GM13977 (cell line): ENCODE measurements at places on chromosomes 16 and 17.
A peak's percentile ranks its signal among the peaks of the same experiment; 100 is the strongest.

DNA sequence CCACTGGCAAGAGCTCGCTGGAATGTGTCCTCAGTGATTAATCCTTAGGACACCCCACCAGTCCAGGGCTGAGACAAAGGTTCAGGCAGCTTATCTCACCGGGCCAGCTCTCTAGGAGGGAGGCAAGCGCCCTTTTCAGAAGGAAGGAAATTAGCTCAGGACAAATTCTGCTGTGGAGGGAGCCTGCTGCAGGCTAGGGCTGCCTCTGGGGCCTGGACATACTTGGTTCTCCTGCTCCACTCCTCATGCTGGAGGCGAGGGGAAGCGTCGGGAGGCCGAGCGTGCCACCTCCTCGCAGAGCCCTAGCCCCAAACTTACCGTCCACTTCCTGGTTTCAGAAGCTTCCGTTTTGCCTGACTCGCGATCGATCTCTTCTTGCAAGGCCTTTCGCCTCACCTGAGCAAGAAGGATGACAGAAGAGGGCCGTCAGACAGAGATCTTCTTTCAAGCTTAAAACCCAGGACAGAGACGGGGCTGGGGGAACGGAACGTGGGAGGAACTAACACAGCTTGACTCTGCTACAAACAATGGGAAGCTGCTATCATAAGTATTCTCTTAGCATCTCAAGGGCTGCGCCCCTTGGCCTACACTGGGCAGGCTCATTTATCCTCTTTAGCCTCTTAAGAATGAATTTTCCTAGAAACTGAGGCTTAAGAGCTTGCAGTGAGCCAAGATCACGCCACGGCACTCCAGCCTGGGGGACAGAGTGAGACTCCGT lies 7.7 kb downstream of the KNOP1 start:
- no peak for DNase-seq

- peak; percentile 86 for DNase-seq
Measured at GRCh38 chr17:82031303-82031884, at the start of gene RAC3. RAC3 (plus strand) TSS chr17:82031678; CDS start chr17:82031762, 84 bp downstream.

GRCh38 chr16:54630284-54630967 lies 300.2 kb upstream of the IRX5 start:
- no peak for DNase-seq

- DNase-seq, result no peak
Measured at GRCh38 chr17:7706631-7707354, 1.8 kb downstream of the EFNB3 start.

GRCh38 chr17:83073389-83074063 lies 5.9 kb upstream of the METRNL start:
- no peak for DNase-seq

GRCh38 chr16:8614435-8615029 lies 7.0 kb upstream of the METTL22 start:
- no peak for DNase-seq

- no peak for DNase-seq
Measured at GRCh38 chr16:84735849-84736586, 36.2 kb downstream of the USP10 start.

- no peak for DNase-seq
Measured at GRCh38 chr17:1733759-1734158, 8.9 kb upstream of the SERPINF2 start.

DNA sequence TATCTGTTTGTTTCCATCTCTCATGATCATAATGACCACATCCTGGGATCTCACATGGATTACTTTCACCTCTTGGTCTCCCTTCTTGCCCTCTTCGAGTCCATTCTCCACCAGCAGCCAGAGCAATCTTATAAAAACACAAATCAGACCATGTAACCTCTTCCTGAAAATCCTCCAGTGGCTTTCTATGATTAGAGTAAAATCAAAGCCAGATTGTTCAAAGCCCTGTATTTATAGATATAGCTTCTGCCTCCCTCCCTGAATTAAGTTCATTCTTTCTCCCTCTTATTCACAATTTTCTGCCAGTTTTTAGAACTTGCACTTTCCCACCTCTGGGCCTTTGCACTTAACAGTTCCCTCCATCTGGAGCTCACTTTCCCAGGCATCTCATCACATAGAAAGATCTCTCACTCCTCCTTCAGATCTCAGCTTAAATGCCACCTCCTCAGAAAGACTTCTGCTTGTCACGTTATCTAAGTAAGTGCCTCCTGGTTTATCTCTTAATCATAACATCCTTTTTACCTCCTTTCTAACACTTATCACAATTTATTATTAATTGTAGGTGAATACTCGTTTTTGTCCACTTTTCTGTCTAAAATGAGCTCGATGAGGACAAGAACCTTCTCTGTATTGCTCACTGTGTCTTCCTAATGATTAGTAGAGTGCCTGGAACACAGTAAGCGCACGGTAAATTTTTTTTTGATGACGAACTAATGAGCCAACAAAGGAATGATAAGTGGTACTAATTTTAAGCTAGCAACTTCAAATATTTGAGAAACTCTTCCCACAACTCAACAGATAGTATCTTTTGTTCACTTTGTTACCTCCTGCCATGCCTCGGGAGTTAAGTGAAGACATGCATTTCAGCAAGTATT lies 80.5 kb downstream of the CYB561 start:
- no peak for DNase-seq

- DNase-seq, result no peak
Measured at GRCh38 chr17:17926840-17927449, 45.3 kb downstream of the TOM1L2 start.

- DNase-seq, result no peak
Measured at GRCh38 chr17:74212209-74212912, 1.0 kb upstream of the TTYH2 start.

DNA sequence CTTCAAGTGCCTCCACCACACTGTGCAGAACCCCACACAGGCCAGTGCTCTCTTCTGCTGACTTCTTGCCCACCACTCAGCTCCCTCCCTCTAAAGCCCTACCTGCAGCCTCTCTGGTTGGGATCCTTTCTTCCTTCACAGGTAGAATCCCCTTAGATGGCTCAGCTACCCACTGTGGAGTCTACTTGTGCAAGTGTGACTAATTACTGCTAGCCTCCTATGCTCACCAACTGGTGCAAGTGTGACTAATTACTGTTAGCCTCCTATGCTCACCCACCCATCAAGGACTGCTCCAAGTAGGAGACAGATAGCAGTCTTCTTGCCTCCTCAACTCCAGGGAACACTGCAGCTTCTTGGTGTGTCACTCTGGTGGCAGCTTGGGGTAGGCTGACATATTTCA lies 43.6 kb downstream of the TEX14 start:
- no peak for DNase-seq

DNA sequence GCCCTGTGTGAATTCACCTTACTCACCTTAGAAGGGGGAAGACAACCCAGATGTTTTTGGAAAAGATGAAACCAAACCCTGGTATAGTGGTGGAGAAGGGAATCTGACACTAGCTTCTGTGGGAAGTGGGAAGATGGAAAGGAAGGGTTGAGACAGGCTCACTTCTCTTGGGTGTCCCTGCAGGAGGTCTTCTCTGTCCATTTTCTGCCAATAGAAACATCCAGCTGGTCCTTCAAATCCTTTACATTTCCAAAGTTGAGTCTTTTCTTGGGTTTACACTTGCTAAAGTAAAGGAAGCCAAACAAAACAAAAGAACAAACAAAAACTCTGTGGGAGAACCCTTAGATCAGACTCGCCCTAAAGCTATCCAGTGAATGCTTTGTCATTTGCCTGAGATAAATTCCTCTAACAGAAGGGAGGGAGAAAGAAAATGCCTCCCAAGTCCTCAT lies 10.2 kb downstream of the HOXB1 start:
- DNase-seq, result no peak

- no peak for DNase-seq
Measured at GRCh38 chr17:73158133-73158532, 6.7 kb upstream of the SSTR2 start.

- DNase-seq, result no peak
Measured at GRCh38 chr16:83939266-83939855, 13.7 kb upstream of the OSGIN1 start.

- no peak for DNase-seq
Measured at GRCh38 chr17:34337701-34338100, 18.5 kb downstream of the CCL8 start.

DNA sequence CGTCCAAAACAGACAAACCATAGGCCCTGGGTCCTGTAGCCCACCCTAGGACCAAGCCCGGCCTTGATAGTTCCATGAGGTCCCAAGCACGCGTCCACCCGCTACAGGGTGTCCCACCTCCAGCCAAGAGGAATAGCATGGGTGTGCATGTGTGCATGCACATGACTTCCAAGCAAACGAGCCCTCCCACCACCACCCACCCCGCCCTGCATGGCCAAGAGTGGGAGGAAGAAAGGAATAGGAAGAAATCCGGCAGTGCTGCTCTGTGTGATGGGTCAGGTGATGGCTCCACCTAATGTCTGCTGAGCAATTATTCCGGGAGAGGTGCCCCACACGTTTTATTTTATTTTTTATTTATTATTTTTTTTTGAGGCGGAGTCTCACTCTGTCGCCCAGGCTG lies 184.6 kb downstream of the ZNF423 start:
- DNase-seq, result no peak

- no peak for DNase-seq
Measured at GRCh38 chr16:9370061-9370491, 278.6 kb downstream of the HAPSTR1 start.

DNA sequence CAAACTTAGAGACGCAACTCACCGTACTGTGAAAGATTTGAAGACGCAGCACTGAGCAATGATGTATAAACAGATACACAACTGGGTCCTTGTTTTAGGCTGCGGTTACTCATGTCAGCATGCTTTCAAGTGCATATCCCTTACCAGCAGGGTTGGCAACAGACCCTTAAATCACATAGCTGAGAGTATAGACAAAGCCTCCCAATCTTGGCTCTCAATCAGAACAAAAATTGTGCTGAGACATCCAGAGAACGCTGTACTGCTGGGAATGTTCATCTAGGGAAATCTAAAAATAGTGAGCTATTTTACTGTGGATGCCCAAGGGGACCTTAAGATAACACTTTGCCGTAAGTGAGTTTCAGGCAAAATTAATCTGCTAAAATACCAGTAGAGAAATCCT lies 84.4 kb upstream of the NUDT7 start:
- DNase-seq, result no peak

- no peak for DNase-seq
Measured at GRCh38 chr17:58170622-58171021, 3.8 kb downstream of the OR4D2 start.

GRCh38 chr17:69869667-69870066 lies 205.4 kb upstream of the KCNJ16 start:
- DNase-seq, result peak; percentile 38

GRCh38 chr17:80527016-80527645 lies 17.5 kb upstream of the RPTOR start:
- DNase-seq, result no peak

DNA sequence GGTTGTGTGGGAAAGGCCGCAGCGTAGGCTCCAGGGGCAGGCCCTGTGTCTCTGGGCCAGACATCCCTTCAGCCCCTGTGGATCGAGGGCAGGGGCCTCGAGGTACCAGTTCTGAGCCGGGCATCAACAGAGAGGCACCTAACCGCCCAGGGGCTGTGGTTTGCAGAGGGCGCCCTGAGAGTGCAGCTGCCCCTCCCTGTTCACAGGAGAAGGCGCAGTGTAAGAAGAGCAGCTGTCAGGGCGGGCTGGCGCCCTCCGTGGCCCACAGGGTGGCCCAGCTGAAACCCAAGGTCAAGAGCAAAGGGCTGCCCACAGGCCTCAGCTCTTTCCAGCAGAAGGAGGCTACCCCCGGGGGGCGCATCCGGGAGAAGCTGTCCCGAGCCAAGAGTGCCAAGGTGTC lies 56.5 kb downstream of the ACTG1 start:
- DNase-seq, result no peak

DNA sequence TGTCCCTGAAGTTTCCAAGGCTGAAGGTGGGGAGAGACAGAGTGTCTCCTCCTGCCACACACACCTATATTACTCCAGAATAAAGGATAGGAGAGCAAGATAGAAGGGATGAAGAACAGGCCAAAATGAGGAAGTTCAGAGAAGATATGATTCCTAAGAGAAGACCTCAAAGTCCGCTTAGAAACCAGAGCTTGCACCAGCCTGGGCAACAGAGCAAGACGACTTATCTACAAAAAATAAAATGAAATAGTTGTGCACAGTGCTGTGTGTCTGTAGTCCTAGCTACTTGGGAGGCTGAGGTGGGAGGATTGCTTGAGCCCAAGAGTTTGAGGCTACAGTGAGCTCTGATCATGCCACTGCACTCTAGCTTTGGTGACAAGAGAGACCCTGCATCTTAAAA lies 128.2 kb downstream of the HS3ST3B1 start:
- no peak for DNase-seq

GRCh38 chr17:19641687-19642372 lies 6.7 kb upstream of the ALDH3A2 start:
- DNase-seq, result no peak

GRCh38 chr17:62615503-62615902 lies 12.0 kb upstream of the MRC2 start:
- DNase-seq, result no peak

DNA sequence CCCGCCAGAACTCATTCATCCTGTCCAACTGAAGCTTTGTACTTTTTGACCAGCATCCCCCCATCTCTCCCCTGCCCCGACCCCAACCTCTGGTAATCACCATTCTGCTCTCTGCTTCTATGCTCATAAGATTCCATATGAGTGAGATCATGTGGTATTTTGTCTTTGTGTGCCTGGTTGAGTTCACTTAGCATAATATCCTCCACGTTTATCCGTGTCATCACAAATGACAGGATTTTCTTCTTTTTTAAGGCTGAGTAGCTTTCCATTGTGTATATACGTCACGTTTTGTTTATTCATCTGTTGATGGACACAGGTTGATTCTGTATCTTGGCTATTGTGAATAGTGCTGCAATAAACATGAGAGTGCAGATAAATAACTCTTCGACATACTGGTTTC lies 278.9 kb downstream of the SNX29 start:
- no peak for DNase-seq

- DNase-seq, result no peak
Measured at GRCh38 chr16:885391-885790, 84.9 kb upstream of the GNG13 start.

DNA sequence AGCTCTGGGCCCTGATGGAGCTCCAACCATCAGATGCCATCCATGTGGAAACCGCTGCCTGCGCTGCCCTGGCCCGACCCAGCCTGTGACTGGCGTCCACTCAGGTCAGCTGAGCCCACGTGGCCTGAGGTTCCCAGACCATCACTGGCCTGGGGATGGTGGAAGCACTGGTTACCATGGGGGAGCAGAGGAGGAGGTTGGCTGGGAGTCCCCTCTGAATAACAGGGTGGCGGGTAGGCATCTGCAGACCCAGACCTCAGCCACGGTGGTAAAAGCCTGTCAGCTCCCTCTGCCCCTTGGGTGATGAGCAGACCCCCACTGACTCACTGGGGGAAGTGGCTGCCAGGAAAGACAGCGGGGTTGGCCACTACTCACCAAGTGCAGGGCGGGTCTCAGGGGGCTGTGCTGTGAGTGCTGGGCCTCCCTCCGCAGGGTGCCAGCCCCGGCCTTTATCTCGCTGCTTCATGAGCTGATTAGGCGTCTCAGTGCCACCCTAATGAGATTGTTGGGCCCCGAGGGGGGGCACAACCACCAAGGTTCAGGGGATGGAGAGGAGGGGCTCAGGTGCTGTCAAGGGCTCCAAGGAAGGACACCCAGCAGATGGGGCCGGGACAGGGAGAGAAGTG lies at the start of gene PDE6G:
PDE6G (minus strand) TSS at position 425 of the 626 bp plus-strand sequence. CDS start 3,237 bp downstream, outside the sequence.
- no peak for DNase-seq

DNA sequence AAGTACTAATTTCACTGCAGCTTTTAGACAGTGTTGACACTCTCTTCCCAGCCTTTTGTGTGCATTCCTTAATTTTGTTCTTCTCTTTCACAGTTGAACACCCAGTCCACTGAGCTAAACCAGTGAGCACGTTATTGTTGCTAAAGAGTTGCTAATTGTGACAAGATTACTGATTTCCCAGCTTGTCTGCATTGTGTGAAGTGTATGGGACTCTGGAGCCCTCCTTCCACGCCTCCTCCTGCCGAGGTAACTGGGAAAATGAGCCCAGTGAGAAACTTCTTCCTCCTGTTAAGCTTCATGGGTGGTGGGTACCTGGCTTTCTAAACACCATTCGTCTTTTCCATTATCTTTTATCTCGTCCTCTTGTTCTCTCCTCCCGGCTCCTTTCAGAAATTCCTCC lies 29.8 kb upstream of the DNAH17 start:
- no peak for DNase-seq
